Pericardium fibroblast (primary cell): ENCODE measurements at places on chromosomes 11 and 22. TPM values are rescaled to one million over a fixed set of nuclear protein-coding genes. Genes with fewer than 3 reads are reported as not detected.

The GRIK4 gene
- not detected in 2 replicates for total RNA-seq

The MFRP gene
- total RNA-seq, result 0.09 TPM in 1 of 2 replicates, not detected in the other

The VPREB1 gene
- not detected in 2 replicates for total RNA-seq

The HEPHL1 gene
- total RNA-seq, result not detected in 2 replicates

The SYNGR1 gene
- 10.7 and 14.9 TPM in 2 replicates for total RNA-seq
